ENCODE measurements at places on chromosomes 1 and 21.

GRCh38 chr1:27374362-27375086 lies at the start of gene FCN3:
Gene FCN3, minus strand, starts transcription at chr1:27374824. Its CDS starts 6 bp downstream, at chr1:27374818.
- no peak for DNase-seq

GRCh38 chr1:198544265-198544664 lies 3.8 kb upstream of the ATP6V1G3 start:
- DNase-seq = no peak

GRCh38 chr1:53893999-53894636 lies at the start of gene DIO1:
Gene DIO1, plus strand, starts transcription at chr1:53894187. Its CDS starts 24 bp downstream, at chr1:53894211.
- DNase-seq = no peak

- DNase-seq = no peak
These were observed 2.3 kb downstream of the RGS16 start for GRCh38 chr1:182601913-182602312.

DNA sequence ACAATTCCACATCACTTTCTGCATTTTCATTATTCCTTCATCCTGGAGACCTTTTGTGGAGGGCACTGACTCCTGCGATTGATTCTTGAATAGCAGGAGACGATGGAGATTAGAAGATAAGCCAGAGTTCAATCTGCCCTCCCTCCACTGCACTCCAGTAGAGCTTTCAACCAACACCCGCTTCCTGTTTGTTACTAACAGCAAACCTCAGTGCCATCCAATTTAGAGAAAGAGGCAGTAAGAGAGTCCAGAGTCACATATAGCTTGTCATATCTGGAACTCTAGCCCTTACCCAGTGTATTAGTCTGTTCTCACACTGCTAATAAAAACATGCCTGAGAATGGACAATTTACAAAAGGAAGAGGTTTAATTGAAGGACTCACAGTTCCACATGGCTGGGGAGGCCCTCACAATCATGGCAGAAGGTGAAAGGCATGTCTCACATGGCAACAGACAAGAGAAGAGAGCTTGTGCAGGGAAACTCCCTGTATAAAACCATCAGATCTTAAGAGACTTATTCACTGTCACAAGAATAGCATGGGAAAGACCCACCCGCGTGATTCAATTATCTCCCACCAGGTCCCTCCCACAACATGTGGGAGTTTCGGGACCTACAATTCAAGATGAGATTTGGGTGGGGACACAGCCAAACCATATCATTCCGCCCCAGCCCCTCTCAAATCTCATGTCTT lies 55.9 kb downstream of the PCBP3 start:
- no peak for DNase-seq

- no peak for DNase-seq
These were observed 65.2 kb upstream of the TINAGL1 start for GRCh38 chr1:31510853-31511789.

DNA sequence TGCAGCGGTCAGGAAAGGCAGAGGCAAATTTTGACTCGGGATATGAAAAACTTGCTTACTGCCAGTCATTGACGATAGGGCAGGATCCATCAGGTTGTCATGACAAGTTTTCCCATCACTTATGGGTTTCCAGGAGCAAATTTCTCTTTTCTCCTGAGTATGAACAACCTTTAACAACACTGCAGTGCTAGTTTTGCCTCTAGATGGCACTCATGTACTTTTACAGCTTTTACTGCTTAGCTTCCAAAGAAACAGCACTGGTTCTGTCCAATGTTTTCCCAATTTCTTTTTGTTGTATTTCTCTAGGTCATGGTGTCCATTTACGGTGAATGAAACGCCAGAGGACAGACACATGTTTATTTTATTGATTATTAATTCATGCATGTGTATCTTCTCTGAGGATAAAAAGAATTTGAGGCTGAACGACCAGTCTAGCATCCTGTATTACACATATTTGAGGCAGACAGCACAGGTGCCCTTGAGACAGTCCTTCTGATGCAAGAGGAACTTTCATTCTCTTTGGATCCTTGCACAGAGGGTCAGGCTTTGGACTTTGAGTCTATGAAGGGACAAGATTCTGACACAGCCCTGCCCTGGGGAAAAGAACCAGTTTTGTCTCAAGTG lies 112.3 kb upstream of the TRABD2B start:
- DNase-seq = no peak

DNA sequence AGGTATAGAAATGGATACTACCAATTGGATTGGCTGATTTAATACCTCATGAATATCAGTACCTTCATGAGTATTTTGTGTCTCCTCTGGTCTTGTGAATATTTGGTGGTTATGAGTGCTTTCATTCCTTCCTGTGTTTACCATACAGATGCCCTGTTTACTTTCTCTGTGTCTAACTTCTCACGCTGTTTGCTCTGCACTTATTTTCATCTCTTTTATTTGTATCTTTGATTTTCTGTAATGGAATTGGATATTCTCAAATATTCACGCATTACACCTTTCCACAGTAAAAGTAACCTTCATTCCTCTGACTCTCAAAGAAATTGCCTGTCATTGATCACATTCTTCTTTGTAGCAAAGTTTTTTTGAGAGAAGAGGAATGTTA lies 16.8 kb downstream of the CNST start:
- no peak for DNase-seq

GRCh38 chr1:93842750-93843500 lies 36.1 kb downstream of the DNTTIP2 start:
- no peak for DNase-seq

GRCh38 chr1:155013632-155014031 lies 11.0 kb downstream of the ZBTB7B start:
- DNase-seq = no peak

DNA sequence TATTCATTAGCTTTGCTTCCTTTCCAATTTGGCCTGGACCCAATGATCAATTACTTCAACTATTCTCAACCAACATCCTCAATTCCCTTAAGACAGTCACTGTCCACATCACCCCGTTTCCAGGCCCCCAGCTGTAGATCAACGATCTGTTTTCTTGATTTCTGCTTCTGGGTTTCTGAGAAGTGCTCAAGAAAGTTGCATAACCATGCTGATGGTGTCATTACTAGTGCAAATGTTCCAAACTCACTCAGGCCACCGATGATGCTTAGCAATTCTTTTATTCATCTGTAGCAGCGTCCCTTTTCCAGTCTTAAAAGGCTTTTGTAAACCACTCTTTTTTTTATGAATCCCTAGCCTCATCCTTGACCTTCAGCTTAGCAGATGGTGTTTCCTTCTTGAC lies 155.8 kb upstream of the PTGFR start:
- DNase-seq = no peak

DNA sequence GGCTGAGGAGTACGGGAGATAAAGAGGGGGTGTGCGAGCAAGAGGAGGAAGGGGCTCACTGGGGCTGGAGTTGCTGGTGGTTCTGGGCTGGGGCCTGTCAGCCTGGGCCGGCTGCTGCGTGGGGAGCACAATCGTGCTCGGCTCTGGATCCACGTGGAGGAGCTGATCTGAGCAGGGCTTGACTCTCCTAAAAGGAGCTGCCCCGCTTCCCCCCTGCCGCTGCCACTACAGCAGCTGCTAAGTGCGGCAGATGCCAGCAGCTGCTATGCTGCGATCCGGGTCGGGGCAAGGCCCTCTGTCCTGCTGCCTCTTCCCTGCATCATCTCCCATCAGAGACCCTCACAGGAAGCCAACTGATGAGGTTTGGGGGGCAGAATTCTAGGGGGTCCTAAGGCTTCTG lies 165.9 kb downstream of the PCBP3 start:
- DNase-seq = no peak

DNA sequence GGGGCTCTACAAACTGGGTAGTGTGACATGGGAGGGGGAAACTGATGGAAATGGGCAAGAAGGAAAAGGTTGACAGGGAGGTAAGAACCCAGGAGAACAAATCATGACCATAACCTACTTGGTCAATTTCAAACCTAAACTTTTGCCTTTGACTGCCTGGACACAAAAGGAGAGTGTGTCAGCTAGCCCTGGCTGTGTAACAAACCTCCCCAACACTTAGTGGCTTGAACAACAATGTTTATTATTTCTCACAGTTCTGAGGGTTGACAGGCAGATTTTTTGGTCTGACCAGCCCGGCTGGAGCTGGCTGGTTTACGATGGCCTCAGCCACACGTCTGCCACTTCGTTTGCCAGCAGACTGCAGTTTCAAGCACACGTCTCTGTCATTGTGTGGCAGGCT lies 92.5 kb downstream of the WDR4 start:
- DNase-seq = no peak

GRCh38 chr1:159266832-159267231 lies 35.3 kb upstream of the FCER1A start:
- DNase-seq = no peak

GRCh38 chr1:172323686-172324085 lies 96.8 kb upstream of the C1orf105 start:
- DNase-seq = no peak

GRCh38 chr1:165632491-165632890 lies 1.5 kb downstream of the MGST3 start:
- no peak for DNase-seq

DNA sequence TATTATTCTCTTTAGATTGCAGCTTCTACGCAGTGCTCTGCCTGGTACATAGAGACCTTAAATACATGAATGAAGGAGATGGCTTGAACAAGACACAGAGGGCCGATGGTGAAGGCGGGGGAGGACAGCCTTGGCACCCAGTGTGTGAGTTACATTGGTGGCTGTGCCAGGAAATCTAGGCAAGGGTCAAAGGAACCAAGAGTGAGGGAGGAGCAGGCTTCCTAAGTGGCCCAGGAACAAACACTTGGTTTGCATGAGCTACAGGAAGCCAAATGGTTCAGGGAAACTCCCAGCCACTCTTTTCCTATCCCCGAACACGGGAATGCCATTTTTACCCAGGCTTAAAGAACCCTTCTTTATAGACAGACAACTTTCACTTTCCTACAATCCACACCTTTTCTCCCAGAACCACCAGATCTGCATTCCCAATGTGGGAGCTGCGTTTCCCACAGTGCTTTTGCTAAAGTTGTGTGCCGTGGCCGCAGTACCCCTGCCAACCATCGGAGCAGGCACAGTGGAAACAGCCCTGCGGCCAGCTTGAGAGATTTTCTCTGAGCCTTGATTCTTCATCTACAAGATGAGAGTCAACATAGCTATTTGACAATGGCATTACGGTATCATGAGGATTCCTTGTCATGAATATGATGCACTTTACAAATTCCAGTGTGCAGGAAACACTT lies 3.5 kb upstream of the CLEC20A start:
- DNase-seq = no peak

- DNase-seq = no peak
These were observed 20.9 kb upstream of the RGL1 start for GRCh38 chr1:183783767-183784637.

DNA sequence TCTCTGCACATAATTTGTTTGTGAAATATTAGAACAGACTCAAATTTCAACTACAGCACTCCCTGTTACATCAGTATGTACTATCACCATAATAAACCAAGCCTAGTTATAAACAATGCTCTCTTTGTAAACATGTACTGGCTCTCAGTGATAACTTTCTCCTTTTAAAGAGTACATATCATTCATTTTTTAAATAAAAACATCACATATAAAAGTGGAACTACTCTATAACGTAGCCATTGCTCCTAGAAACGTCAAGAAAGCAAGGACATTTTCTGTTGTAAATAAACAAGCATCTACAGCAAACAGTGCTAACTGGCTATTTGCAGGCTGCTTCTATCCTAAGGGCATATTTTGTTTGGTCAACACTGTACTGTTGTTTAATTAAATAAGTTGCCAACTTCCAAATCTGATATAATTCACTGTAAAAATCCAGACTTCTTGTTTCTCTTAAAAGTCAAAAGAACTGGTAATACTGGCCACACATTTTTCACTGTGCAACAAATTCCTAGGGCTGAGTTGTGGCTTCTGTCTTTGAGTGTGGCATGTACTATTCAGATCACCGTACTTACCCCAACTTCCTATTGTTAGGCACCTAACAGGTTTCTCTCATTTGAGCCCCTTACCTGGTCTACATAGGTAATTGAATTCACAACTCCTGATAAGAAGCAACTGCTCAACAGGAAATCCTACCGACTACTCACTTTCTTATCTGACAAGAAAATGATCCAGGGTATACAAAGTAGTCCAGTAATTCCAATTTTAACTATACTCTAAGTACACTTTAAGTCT lies 111.9 kb downstream of the DENND1B start:
- no peak for DNase-seq

DNA sequence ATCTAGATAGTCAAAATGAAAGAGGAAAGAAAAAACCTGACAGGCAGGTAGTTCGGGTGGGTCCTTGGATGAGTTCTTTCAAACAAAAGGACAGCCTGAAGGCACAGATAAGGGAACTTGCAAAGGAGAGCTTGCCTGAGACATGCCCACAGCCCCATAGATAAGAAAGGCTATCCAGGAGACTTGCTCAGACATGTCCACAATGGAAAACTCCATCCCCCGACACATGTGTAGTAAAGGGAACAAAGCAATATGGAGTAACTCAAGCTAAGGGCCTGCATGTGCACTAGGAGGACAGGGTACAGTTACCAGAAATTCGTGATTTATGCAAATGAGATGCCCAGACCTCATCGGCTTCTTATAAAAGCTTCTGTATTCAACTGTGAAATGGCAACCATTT lies 281.5 kb downstream of the NEGR1 start:
- DNase-seq = no peak

DNA sequence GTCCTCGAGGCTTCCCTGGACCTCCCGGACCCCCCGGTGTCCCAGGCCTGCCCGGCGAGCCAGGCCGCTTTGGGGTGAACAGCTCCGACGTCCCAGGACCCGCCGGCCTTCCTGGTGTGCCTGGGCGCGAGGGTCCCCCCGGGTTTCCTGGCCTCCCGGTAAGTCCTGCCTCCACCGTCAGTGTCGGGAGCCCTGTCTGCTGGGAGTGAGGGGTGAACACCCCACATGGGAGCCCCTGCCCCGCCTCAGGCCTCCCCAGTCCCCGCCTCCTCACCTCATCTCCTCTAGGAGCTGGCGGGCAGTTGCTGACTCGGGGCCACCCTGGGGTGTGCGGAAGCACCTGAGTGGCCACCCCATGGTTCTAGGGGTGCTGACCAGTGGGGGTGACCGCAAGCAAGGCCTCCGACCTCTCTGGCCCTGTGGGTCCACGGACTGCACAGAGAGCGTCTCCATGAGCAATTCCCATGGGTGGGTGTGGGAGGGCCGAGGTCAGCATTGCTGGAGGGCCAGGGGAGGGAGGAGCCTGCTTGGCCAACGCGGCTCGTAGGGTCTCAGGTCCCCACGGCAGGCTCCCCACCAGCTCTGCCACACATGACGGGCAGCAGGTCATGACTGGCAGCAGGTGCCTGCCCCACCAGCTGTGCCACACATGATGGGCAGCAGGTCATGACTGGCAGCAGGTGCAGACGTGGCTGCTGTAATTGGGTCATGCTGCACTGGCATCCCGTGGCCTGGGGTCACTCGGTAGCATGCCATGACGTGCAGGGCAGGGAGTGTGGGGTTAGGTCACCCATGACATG lies 61.3 kb downstream of the SLC19A1 start:
- DNase-seq = no peak
